GM20000 (cell line): ENCODE measurements at places on chromosomes 5 and 9.
A peak's percentile ranks its signal among the peaks of the same experiment; 100 is the strongest.

GRCh38 chr9:87605676-87606075, 108.0 kb downstream of the DAPK1 start:
- peak; percentile 16 for DNase-seq

GRCh38 chr9:121684381-121685145, 33.1 kb downstream of the DAB2IP start:
- DNase-seq = peak; percentile 60

DNA sequence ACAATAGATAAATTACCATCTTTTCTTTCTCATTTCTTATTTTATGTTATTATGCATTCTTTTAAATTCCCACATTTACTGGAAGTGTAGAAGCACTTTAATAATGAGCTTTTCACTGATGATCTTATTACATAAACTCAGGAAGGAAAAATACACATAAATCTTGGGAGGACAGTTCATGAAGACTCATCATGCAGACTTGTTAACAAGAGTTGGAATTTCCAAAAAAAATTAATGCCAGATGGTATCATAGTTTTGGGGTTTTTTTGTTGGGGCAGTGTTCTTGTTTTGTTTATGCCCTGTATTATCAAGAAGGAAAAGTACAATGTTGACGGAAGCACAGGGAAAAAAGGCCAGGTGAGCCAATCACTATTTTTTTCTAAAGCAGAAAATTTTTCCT, 35.1 kb downstream of the CEMIP2 start:
- no peak for DNase-seq

DNA sequence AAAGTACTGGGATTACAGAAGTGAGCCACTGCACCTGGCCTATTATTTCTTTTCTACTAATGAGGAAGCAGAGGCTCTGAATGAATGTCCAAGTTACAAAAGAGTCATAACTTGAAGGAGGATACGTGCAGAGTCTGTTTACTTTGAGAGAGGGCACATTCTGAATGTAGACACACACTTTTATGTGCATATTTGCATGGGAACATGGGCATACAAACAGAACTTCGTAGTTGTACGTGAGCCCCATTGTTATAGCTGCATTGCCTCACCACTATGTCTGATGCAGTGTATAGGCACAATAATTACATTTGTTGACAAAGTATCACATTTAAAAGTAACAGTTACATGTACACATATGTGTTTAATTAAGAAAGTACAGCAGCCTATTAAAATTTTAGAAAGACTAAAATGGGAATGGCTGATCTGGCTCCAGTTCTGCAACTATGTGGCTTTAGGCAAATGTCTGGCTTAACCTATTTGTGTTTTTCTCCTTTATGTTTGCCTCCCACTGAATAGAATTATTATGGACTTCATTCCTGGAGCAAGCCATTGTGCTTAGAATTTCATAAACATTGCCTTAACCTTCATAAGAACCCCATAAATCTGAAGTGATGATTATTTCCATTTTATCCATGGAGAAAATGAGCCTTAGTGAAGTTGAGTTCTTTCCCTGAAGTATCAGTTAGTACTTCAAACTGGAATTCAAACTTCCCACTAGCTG, 3.0 kb upstream of the DPYSL3 start:
- DNase-seq = no peak

GRCh38 chr5:97476852-97477534, 293.9 kb upstream of the RIOK2 start:
- peak; percentile 15 for DNase-seq

- no peak for DNase-seq
Observed at GRCh38 chr5:181134259-181134658, 3.3 kb upstream of the OR2V1 start.

DNA sequence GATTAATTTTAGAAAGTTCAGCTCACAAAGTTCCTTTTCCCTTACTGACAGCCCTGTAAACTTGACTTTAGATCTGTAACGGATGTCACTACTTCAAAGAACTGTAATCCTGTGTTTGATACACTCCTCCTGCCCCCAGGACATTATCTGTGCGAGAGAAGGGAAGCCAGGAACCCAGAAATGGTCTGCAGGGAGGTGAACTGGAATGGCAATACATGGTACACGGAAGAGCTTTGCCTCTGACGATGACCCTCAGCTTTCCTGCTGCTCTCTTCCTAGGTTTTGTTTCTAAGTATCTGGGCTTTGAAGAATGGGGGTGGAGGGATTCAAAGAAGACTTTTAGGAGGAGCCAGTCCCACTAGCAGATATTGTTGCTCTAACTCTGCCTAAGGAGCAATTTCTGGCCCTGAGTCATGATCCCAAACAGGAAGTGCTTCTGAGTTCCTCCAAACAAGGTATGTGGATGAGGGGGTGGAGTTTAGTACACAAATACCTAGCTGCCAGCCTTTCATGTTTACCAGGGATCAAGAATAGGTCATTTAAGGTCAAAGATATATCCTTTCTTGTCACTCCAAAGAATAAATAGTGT, 43.4 kb upstream of the TMC1 start:
- peak; percentile 45 for DNase-seq

DNA sequence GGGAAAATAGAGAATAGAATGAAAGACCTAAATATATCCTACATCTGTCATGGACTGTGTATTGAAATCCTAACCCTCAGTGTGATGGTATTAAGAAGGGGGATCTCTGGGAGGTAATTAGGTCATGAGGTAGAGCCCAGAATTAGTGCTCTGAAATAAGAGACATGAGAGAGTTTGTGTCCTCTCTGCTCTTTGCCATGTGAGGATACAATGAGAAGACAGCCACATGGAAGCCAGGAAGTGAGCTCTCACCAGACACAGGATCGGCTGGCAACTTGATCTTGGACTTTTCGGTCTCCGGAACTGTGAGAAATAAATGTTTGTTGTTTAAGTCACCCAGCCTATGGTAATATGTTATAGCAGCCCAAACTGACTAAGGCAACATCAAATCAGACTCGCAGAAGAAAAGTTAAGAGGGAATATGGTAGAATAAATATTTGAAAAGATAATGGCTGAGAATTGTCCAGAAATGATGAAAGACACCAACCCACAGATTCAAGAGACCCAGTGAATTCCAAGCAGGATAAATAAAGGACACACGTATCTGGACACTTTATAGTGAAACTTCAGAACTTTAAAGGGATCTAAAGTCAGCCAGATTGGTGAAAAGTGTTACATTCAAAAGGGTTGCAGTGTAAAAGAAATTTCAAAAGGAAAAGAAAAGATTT, 12.7 kb upstream of the SLC36A1 start:
- no peak for DNase-seq

DNA sequence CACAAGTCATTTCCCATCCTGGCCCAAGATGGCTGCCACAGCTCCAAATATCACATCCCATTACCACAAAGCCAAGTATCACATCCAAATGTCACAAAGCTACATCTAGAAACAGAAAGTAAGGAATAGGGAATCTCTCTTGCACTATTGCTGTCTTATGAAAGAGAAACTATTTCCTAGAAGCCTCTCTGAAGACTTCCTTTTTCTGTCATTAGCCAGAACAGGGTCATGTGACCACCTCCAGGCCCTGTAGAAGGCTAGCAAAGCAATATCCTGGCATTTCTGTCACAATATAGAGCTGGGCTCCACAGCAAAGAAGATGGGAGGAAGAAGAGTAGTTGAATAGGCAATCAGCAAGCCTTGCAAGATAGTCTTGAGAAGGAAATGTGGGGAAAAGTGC, 99.2 kb downstream of the SH3TC2 start:
- DNase-seq = no peak

- DNase-seq = no peak
Observed at GRCh38 chr9:29625292-29625731, 2052.0 kb upstream of the C9orf72 start.

DNA sequence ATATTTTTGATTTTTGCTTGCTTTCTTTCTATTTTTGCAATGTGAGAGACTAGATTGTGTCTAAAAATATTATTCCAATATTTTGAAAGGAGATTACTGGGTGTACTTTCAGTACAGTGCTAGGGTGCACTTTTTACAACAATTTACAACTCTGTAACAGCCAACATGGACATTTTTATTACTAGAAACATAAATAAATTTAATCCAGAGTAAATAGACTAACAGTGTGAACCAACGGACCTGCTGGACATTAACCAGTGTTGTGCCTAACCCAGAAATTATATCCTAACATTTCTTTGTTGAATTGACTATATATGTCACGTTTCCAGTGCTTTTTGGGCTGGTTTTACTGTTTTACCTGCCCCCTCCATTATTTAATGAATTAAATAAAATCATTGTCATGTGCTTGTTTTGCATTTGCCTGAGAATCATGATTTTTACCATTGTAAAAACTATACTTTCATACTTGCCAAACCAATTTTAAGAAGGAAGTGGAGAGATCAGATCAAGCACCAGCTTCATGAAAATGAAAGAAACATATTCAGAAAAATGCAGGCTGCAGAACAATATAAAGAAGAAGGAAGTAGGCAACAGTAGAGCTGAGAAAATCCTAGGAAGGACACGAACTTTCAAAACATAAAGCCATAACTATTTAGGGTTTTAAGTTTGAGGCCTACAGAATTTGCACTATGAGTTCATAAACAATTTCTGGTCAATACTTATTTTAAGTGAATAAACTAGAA, 400.8 kb upstream of the PIK3R1 start:
- no peak for DNase-seq

- DNase-seq = no peak
Observed at GRCh38 chr5:39934830-39935229, 510.1 kb upstream of the DAB2 start.

GRCh38 chr5:140524003-140524402, 23.5 kb upstream of the EIF4EBP3 start:
- no peak for DNase-seq

DNA sequence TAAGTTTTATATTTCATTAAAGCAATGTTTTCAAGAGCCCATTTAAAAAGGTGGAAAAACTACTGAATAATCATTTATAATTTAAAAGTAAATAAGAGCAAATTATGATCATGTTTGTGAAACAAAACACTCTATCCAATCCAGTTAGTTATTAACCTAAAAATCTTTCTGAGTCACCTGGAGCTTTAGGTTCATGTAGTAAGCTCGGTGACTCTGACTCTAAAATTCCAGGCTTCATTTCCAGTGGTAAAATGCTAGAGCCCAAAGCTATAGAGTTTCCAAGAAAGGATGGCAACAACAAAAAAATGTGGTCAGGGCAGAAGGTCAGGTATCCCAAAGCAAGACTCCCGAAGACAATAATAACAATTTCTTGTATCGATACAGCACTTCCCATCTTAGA, 76.1 kb upstream of the SPOCK1 start:
- DNase-seq = no peak

DNA sequence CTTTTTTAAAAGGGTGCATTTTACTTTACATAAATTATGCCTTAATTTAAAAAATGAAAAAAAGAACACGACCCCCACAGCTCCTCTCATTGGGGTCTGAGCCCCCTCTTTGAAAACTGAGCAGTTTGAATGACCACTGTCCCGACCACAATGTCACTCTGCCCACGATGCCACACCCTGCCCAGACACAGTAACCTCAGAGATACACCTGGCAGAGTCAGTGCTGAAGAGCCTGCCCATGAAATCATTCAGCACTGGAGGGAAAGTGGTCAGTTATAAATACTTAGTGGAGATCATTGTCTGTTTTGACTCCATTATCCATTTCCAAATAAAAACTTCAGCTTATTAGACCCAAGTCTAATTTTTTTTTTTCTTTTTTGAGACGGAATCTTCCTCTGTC, 49.3 kb downstream of the DNAJC21 start:
- DNase-seq = no peak

DNA sequence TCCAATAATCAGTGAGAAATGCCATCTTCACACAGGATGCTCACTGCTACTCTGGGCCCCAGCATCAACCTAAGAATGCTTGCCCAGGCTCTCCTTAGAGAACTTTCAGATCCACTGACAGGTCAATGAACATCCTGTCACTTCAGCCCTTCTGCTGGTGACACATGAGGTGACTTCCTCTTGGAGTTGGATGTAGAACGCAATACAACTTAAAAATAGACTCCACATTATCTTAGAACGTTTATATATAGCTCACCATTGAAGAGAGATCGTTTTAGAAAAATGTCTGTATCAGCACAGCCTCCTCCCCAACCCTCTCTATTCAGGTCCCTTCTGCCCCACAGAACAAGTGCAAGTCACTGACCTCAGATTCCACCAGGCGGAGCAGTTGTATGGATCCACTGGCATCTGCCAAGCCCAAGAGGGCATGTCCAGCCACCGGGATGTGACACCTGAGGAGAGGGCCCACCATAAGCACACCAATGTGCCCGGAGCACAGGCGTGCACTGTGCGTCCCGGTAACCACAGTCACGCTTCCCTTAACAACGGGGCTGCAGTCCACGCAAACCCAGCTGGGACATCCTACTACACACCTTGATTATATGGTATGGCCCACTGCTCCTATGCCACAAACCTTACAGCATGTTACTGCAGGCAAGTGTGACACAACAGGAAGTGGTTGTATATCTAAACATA, 2.9 kb downstream of the DPH7 start:
- no peak for DNase-seq

- no peak for DNase-seq
Observed at GRCh38 chr5:31487506-31487905, 44.4 kb downstream of the DROSHA start.

DNA sequence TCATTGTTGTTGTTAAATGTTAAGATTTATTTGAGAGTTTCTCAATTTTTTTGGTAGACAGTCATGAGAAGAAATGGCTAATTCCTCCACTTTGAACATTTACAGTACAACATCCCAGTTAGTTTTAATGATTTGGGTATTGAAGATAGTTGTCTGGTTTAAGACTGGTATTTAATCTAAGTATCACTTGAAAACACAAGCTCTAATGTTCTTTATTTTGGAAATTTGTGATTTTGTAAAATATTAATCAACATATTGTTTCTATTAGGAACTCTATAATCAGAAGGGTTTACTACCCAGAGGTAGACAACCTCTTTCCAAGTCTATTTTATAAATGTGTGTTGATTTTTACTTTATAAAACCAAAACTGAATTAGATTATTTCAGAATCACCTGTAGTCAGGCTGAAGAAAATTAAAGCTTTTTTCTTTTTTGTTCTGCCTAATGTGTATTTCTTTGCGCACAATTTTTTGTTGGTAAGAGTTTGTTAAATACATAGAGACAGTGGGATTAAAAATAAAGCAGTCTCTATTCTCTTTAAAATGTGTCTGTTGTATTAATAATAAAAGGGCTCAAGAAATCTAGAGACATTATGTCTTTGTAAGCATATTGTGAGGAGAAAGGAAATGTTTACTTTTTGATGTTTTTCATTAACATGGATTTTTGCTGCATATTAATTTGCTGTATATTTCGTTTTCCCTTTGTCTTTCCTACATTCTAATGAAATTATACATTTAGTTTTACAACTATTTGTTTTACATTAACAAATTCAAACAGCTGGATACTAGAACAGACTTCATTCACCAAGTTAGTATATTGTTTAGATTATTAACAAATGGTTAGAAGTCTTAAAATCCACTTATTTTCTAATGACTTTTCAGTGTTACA, 3.9 kb upstream of the PURA start:
- no peak for DNase-seq

- DNase-seq = no peak
Observed at GRCh38 chr9:87434366-87434765, 63.3 kb upstream of the DAPK1 start.

DNA sequence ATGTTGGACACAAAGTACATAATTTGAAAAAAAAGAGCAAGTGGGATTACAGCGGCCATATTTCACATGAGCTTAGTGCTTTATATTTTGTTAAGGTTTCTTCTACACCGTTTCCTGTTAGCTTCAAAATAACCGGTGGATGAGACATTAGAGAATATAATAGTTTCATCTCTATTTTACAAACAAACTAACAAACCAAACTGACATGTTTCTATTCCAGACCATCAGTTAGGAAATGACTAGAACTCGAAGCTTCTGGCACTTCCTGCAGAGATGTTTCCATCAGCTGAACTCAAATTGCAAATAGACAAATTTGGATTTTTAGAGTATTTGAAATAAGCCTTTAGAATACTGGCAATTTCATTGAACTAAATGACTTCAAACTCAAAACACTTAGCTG, 86.5 kb downstream of the MTRR start:
- DNase-seq = no peak
